ENCODE measurements at places on chromosomes 3 and 15. TPM values are rescaled to one million over a fixed set of nuclear protein-coding genes. Genes with fewer than 3 reads are reported as not detected.

DNA sequence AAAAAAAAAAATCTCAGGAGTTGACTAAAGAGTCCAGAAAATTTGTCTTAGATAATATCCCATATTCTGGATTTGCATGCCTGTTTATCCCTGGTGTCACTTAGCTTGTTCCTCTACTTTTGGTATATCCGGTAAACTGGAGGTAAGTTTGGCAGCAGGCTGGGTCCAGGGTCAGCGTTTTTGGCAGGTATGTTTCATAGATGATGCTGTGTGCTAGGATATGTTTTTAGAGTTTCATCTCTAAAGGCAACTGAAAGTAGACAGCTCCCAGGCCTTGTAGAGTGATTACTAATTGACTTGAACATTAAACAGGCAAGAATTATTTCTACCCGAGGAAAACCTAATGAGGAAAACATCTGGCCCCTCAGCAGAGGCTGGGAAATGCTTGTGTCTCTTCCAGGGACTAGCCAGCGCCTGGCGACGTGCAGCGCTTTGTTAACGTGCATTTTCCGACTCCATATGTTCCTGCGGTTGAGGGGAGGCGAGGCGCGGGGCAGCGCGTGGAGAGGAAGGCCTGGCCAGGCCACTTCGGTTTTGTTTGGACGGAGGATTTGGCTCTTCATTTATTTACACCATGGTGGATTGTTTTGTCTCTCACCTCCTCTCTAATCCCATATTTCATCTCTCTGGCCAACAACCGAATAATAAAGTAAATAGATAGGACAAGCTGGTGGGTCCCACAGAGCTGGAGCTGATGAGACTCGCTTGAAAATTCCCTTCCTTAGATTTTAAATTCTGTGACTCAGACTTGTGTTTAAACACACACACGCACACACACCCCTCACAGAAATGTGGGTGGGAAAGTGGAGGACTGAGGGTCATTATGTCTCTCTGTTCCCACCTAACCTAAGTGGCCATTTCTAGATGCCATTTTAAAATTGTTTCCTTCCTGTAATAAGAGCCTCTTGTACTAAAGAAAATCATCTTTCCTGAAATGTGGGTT lies 65.3 kb downstream of the ASB7 start:
- DNase-seq = no peak

CFAP100 gene
- total RNA-seq = not detected

- no peak for DNase-seq
Observed at GRCh38 chr3:183188895-183189462, 26.4 kb upstream of the LAMP3 start.

GRCh38 chr3:67311440-67311839 lies 313.3 kb downstream of the KBTBD8 start:
- DNase-seq = no peak

- DNase-seq = no peak
Observed at GRCh38 chr15:26868029-26868685, 1.3 kb downstream of the GABRA5 start.

DNA sequence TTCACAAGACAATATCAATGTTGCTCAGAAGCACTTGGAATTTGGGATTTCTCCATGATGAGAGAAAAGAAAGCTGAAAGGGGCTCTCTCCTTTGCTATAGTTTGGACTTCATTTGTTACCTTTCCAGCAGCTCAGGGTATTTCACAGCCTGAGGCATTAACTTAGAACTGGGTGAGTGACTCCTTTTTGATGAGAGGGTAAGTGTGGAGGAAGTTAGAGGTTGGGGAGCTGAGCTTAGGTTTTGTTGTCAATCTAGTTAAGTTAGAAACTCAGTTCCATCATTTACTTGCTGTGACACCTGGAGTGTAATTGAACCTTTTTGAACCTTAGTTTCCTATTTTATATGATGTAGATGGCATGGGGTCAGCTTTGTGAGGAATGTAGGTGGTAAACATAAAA lies 359.1 kb downstream of the PDCD6IP start:
- no peak for DNase-seq

ANKUB1 gene
- total RNA-seq = not detected

FETUB gene
- total RNA-seq = not detected

GRCh38 chr3:54426381-54426780 lies 304.0 kb downstream of the CACNA2D3 start:
- DNase-seq = no peak

- no peak for DNase-seq
Observed at GRCh38 chr15:44661576-44661975, 1.9 kb downstream of the SPG11 start.

- DNase-seq = no peak
Observed at GRCh38 chr15:63495343-63495742, 9.1 kb upstream of the USP3 start.

- no peak for DNase-seq
Observed at GRCh38 chr3:143652118-143652517, 196.2 kb downstream of the SLC9A9 start.

- no peak for DNase-seq
Observed at GRCh38 chr3:63228677-63229076, 49.4 kb upstream of the SYNPR start.

DNA sequence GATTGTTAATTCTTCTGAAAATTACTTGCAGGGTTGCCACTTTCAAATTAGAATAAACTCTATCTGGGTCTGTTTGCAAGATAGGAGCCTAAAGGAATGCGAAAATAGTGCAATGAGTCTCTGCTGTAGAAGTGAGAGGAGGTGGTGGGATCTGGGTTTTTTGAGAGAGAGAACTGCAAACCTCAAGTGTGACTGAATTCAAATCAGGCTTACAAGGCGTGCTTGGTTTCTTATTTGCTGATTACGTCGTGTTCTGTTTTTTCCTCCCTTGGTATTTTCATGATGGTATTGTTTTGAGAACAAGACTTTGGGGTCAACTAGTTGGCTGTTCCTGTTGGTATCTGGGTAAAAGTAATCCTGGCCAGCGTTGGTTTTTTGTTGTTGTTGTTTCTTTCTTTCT lies 490.9 kb upstream of the CFAP20DC start:
- no peak for DNase-seq

CD200R1 gene
- 3.5 TPM for total RNA-seq

B3GALNT1 gene
- total RNA-seq = 1.4 TPM

- DNase-seq = no peak
Observed at GRCh38 chr15:49860101-49860500, 239.3 kb downstream of the DTWD1 start.

FHIT gene
- 37.0 TPM for total RNA-seq

- no peak for DNase-seq
Observed at GRCh38 chr3:108486941-108487340, 23.5 kb downstream of the MYH15 start.

DNA sequence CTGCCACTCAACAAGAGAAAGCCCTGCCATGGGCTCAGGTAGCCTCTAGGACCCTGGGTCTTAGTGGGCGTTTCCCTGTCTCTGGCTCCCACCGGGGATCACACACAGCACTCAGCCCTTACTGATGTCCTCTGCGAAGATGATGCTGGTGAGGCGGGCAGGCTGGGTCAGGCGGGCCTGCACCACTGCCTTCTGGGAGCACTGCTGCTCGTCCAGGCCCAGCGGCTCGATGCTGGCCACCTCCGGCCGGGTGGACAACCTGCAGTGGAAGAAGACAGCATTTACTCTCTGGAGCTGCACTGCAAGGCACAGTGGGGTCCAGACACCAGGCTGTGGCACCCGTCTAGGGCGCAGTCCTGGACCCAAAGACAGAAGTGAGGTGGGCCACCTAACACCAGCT lies 20.5 kb downstream of the NUP210 start:
- DNase-seq = no peak

CD200 gene
- 63.3 TPM for total RNA-seq

GRCh38 chr3:177385186-177385585 lies 187.9 kb upstream of the TBL1XR1 start:
- DNase-seq = no peak

- DNase-seq = no peak
Observed at GRCh38 chr3:98109807-98110549, 20.5 kb upstream of the OR5H1 start.

Measured in activated naive CD4-positive, alpha-beta T cell treated with anti-CD3 and anti-CD28 coated beads, Interleukin-2, amount 50 U/mL, for 72 hours (primary cell).